ENCODE measurements at places on chromosomes 1 and 21.

DNA sequence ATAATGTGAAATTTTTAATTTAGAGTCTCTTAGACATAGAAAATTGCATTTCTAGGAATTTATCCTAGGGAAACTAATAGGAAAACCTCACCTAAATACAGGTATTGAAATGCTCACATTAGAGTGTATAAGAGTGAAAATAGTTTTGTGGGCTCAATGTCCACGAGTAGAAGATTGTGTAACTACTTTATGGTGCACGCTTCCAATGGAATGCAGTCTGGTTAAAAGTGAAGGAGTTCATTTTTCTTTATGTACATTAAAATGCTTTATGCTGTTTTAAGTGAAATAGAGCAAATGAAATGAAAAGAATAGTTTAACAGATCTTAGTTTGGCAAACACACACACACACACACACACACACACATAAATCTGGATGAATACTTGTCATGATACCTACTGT is 278.2 kb downstream of the USP25 start:
- DNase-seq = no peak

DNA sequence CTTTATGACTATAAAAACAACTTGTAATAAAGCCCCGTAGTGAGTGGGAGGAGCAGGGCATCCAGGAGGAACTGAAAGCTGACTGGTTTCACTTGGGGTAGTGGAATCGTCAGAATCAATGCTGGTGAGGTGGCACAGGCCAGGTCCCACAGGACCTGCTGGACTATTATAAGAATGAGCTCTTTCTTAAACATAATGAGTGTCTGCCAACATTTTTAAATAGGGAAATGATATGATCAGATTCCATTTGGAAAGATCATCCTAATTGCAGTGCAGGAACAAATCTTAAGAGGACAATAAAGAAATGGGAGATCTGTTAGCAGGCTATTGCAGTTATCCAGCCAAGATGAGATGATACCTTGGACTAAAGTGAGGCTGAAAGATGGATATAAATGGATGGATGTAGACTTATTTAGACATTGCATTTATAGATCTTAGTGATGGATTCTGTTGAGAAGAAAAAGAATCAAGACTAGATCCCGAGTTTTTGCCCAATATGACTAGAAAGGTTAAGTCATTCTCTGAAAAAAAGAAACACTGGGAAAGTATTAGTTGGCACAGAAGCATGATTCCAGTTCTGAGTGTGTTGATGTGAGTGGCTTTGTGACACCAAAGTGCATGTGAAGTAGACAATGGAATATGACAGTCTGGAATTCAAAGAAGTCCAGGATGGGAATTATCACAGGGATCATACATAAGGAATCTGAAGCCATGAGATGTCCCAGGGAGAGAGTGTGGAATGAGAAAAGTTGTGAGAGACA is 153.3 kb upstream of the SGIP1 start:
- peak; percentile 38 for DNase-seq

- DNase-seq = no peak
Observed at GRCh38 chr1:94004924-94005323, 95.7 kb upstream of the GCLM start.

DNA sequence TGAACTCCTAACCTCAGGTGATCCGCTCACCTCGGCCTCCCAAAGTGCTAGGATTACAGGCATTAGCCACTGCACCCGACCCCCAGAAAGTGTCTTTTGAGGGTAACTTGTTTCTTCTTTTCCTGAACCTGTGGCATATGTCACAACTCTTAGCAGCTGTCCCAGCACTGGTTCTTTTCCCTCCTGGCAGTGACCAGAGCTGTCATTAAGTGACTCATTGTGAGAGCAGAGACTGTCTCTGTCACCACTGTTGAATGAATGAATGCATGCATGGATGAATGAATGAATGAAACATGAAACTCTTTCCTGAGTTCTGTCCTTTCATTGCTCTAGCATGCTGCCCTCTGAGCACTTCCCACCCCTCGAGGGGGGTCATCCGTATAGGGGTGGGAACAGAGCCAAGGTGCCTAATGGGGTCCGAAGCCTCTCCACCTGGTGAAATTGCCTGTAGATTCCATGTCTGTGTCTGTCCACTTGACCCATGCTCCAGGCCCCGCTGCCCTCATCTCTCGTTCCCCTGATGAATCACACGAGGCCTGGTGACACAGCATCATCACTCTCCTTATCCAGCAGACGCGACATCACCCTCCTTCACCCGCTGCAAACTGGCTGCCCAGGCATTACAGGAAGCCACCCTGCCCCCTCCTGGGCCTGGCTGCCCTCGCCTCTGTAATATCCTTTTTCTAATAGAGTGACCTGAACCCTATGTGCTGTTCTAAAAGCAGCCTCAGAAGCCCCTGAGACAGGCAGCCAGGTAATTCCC is 75.0 kb downstream of the IGSF21 start:
- DNase-seq = no peak

GRCh38 chr1:9680828-9681227 is 29.3 kb downstream of the PIK3CD start:
- DNase-seq = no peak

GRCh38 chr21:30338717-30339116 is 1.2 kb upstream of the KRTAP27-1 start:
- no peak for DNase-seq

DNA sequence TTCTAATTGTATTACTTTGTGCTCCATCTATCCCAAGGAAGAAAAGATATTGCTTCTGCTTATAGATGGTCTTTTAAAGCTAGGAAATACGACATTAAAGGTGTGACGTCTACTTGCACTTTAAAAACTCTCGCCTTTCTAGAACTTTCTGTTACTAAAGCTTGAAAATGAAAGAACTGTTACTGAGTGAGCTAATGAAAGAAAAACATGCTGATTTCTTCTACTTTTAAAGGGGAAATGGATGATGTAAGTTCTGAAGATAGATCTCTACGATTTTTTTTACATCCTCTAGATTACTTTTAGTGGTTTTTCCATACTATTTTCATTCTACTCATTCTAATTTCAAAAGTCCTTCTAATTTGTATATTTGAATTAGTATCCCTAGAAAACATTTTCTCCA is 387.5 kb downstream of the USP25 start:
- DNase-seq = no peak

DNA sequence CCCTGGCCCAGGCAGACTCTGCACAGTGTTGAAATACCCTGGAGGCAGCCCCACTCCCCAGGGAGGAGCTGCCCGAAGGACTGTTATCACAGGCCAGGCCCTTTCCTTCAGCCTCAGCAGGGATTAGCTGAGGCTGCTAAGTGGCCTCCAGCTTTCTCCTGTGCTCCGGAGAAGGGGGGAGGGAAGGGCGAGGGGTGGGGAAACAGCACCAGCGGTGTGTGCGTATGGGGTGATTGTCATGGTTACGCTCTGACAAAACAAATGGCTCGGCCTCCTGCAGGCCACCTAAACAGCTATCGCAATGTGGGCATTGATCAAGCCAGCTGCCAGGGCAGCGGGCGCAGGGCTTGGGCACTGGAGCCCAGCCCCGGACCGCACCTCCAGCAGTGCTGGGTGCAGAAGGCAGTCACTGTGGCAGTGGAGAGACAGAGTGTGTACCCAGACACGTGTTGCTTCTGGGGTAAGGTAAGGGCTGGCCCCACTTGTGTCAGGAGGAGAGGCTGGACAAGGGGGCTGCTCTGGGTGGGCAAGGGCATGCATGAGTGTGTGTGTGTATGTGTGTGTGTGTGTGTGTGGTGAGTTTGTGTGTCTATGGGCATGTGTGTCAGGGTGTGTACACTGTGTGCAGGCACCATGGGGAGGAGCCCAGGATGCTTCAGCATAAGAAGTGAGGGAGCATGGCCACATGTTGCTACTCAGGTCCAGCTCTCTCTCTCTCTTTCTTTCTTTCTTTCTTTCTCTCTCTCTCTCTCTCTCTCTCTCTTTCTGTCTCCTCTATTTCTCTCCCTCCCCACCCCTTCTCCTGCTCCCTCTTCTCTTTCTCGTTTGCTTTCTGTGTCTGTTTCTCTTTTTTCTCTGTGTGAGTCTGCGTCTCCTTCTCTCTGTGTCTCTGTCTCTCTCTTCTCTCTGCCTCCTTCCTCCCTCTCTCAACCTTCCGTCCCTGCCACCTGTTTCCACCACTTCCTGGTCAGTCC is at the start of gene VWA5B1:
Gene VWA5B1 (plus strand): TSS at position 252 of the 974 bp plus-strand sequence. CDS start 19,727 bp downstream, outside the sequence.
- DNase-seq = no peak

GRCh38 chr1:155167166-155168104 is 5.7 kb downstream of the KRTCAP2 start:
- DNase-seq = no peak

DNA sequence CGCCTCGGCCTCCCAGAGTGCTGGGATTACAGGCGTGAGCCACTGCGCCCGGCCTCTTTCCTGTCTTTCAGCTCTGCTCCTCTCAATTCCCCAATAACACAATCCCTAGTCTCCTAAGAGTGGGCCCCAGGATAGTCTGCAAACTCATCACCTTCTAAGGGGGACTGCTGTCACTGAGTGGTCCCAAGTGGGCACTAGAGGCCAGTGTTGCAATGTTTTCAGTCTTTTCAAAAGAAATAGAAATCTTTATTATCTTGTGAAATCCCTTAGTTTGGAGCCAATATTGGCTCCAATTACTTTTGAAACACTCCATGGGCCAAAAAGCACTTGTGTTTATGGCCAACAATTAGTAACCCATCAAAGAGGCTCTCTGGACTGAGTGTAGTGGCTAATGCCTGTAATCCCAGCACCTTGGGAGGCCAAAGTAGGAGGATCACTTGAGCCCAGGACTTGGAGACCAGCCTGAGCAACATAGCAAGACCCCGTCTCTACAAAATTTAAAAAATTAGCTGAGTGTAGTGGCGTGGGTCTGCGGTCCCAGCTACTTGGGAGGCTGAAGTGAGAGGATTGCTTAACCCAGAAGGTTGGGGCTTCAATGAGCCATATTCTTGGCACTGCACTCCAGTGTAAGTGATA is 28.6 kb upstream of the ZNF697 start:
- no peak for DNase-seq

DNA sequence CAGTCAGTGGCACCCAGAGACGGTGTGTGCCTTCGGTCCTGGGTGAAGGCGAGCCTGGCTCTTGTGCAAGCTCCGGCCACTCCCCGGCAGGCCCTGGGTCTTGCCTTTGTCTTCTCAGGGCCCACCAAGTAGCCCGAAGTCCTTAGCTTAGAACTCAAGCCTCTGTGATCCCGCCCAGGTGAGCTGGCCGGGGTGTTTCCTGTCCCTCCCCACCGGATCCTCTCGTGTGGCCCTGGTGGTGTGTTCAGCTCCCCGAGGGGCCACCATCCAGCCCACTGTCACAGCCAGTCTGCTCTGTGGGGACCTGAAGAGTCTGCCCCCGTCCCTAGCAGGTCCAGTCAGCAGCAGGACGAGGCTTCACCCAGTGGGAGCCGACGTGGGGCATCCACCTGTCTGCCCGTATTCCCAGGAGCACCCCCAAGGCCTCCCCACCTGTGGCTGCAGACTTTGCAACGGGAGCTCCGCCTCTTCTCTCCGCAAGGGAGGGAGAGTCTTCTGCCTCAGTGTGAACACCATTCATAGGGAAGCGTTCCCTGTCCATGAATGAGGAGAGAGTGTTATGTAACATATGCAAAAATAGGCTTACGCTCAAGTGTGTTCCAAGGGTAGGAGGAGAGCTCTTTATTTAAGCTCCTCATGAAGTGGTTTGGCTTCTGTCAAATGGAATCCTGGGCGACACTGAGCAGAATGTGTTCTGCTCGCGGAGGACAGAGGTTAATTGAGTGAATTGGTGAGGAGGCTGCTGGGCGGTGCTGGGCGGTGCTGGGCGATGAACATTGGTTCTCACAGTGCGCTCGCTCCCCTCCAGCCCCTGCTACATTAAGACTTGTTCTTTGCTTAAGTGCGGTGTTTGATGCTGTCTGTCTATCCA is 108.9 kb downstream of the CRYAA start:
- DNase-seq = no peak

DNA sequence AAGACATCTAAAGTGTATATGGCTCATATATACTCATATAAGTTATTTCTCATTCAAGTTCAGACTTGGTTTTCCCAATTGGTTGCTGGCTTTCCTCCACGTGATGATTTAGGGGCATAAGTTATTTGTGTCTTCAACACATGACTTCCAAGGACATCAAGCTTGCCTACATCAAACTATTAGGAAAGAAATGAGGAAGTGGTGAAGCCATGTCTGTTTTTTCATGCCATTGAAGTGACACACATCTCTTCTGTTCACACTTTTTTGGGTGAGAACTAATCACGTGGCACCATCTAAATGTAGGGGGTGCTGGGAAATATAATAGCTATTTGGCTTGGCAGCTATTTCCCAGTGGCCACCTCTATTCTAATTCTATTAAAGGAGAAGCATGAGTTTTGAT is 282.1 kb downstream of the OMA1 start:
- no peak for DNase-seq

DNA sequence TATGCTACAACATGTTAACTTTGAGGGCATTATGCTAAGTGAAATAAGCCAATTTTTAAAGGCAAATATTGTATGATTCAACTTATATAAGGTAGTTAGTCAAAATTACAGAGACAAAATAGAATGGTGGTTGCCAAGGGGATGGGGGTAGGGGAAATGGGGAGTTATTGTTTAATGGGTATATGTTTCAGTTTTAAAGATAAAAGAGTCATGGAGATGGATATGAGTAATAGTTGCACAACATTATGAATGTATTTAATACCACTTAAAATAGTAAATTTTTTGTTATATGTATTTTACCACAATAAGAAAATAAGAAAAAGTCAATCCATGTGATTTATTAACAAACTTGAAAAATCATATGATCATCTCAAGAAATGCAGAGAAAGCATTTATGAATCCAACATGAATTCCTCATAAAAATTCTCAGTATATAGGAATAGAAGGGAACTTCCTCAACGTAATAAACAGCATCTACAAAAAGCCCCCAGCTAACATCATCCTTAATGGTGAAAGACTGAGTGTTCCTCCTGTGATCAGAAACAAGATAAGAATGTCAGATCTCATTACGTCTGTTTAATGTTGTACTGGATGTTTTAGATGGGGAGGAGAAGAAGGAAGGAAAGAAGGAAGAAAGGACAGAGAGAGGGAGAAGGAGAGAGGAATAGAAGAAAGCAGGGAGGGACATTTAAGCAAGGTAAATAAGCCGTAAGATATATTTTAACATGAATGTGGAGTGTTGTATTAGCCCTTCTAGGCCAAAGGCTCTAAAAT is 6.7 kb upstream of the TSEN15 start:
- DNase-seq = no peak

DNA sequence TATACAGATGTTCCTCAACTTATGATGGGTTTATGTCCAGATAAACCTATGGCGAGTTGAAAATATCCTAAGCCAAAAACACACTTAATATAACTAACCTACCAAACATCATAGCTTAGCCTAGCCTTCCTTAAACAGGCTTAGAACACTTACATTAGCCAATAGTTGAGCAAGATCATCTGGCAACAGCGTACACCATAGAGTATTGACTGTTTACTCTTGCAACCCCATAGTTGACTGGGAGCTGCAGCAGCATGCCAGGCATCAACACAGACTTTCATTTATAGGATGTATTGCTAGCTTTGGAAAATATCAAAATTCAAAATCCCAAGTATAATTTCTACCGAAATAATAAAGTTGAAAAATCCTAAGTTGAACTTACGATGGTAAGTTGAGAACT is 5.5 kb upstream of the LCE2D start:
- no peak for DNase-seq

All from esophagus squamous epithelium (tissue), 5 donors.